Activated CD4-positive, alpha-beta T cell treated with anti-CD3 and anti-CD28 coated beads for 36 hours (primary cell): ENCODE measurements at places on chromosomes 2 and 18.

DNA sequence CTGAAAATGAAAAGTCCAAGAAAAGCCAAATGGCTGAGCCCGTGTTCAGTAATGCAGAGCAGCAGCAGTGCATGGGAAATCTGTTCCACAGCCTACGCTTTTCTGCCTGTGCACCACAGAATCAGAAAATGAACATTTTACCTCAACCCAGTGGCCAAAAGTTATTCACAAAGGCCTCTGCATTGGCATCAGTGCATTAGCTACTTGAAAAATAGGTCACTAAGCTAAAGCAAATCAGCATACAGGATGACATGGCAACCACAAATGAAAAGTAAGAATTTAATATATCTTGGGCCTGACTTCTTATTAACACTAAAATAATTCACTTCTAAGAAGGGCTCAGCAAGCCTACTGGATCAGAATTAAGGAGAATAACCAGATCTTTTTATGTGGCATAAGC, 1145.3 kb upstream of the CHAC2 start:
- no peak for DNase-seq

GRCh38 chr2:205475416-205475768, 206.9 kb upstream of the NRP2 start:
- no peak for DNase-seq

DNA sequence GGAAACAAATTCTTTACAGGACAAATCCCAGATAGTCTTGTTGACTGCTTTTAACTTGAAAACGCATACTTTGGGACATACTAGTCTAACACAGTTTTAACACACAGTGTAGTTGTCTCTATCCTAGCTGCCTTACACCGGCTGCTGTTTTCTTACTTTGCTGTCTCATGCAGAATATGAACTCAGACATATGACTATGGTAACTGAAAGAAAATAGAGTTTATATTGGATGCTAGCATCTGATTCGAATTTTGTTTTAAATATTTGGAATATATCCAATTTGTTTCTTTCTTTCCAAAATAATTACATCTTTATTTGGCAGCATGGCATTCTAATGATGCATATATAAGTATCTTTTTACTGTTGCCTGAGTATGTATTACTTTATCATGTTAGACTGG, 69.8 kb downstream of the ANKRD12 start:
- no peak for DNase-seq

- no peak for DNase-seq
These were observed 123.5 kb downstream of the GLI2 start for GRCh38 chr2:120859128-120859527.

DNA sequence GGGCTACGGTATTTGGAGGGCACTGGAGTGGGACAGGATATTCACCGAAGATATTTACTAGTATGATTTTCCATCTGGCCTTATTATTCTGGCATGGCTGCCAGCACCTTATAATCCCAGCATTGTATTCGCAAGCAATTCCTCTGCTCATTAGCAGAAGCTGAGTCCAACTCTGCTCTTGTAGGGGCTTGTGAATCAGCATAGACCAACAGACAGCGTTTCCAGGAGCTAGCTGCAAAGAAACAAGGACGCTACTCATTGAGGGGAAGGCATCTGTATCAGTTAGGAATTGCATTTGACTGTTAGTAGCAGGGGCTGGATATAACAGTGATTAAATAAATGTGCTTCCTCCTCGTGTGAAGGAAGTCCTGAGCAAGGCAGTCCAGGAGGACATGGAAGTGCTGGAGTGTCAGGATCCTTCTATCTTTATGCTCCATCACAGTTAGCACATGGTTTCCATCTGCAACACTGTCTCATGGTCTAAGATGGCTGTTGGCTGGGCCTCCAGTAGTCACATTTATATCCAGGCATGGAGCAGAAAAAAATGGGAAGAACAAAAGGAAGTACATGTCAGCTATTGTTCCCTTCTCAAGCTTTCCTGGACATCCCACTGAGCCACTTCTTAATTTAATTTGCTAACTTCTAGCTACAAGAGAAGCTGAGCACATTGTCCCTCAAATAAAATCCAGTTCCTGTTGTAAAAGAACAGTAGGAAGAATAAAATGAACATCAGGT, 214.1 kb downstream of the C1D start:
- DNase-seq, result no peak

DNA sequence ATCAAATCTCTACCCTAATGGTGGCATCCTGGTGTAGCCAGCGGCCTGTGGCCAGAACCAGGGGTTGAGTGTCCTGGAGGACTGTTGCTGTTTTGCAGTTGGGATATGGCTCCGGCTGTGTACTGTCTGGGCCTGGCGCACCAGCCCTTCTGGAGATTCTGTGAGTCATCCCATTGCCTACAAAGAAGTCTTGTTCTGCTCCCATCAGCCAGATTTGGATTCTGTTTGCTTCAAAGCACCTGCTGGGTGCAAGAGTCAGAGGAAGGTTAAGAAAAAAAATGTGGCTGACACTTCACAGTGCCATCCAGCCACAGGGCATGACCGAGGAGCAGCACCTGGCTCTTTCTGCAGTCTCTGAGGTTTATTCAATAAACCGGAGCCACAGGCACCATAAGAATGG, 41.0 kb upstream of the ASAP2 start:
- no peak for DNase-seq

DNA sequence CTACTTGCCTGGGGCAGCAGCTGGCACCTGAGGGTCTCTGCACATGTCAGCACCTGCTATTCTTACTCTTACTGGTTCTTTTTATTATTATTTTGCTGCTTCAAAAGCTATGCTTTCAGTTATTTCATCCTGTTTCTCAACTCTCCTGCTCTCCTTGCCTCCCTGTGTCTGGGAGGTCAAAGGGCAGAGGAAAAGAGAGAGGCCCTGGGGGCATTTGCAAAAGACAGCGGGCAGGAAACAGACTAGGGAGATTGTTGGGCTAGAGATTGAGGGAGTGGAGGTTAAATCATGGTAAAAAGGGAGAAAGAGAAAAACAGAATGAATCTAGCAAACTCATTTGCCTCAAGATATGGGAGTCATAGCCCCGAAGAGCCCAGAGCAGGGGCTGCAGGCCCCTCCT, 21.1 kb upstream of the RPL31 start:
- no peak for DNase-seq

- no peak for DNase-seq
These were observed 11.4 kb upstream of the STEAP3 start for GRCh38 chr2:119212139-119212800.

- no peak for DNase-seq
These were observed 14.1 kb downstream of the TMEM178A start for GRCh38 chr2:39679805-39680204.

- DNase-seq, result no peak
These were observed 59.2 kb downstream of the ADI1 start for GRCh38 chr2:3460156-3460555.

DNA sequence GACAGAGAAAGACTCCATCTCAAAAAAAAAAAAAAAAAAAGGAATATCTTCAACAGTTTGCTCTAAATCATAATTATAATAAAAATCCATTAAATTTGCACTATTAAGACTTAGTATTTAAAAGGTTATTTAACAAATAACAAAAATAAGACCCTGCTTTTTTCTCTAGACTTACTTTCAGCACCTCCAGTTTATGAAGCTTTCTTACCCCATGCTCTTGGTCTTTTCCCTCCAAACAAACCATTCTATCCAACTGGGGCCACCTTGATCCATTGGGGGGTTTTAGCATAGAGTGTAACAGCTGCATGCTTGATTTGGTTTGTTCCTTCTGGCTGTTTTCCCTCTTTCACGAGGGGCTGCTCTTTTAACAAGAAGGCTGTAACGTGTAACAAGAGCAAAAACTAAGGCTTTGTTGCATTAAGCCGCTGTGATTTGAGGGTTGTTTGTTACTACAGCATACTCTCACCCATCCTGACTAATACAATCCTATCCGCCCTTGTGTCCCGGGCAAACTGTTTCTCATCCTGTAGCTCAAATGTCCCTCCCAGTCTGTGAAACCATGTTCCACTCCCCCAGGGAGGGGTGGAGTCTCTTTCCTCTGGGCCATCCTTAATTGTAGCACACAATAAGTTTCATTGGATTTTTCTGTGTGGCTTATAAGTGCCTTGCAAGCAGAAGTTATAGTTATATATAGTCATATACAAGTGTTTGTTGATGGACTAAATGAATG, 9.6 kb upstream of the MYCN start:
- no peak for DNase-seq

- DNase-seq, result no peak
These were observed 7.9 kb downstream of the PMAIP1 start for GRCh38 chr18:59907660-59908059.

DNA sequence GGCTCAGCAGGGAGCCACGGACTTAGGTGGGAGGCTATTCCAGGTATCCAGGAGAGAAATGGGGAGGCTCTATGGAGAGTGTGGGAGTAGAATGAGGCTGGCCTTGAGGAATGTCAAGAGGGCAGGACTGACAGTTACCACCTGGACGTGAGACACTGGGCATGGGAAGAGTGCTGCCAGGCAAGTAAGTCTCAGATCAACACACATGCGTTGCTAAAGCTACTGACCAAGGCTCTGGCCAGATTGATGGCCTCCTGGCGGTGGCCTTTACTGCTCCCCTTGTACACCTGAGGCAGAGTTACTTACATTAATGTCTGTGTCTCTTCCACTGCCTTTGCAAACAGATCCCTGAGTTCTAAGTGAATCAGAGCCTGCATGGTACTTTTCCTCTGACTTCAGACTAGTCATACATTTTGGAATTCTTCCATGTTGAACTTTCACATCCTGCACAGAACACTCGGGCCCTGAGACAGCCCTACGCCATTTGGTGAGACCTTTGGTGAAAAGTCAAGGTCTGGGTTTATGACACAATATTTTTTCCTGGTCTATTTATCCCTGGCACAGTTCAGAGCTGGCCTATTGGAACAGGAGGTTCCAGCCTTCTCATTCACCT, 398.8 kb upstream of the TRIB2 start:
- DNase-seq, result no peak
